ENCODE measurements at places on chromosomes 16 and 17.

- no peak for DNase-seq
Measured at GRCh38 chr17:4219241-4219640, 44.5 kb downstream of the ANKFY1 start.

- no peak for DNase-seq
Measured at GRCh38 chr17:68228817-68229570, 18.8 kb upstream of the AMZ2 start.

- DNase-seq = no peak
Measured at GRCh38 chr16:65510241-65510640, 388.4 kb upstream of the CDH11 start.

DNA sequence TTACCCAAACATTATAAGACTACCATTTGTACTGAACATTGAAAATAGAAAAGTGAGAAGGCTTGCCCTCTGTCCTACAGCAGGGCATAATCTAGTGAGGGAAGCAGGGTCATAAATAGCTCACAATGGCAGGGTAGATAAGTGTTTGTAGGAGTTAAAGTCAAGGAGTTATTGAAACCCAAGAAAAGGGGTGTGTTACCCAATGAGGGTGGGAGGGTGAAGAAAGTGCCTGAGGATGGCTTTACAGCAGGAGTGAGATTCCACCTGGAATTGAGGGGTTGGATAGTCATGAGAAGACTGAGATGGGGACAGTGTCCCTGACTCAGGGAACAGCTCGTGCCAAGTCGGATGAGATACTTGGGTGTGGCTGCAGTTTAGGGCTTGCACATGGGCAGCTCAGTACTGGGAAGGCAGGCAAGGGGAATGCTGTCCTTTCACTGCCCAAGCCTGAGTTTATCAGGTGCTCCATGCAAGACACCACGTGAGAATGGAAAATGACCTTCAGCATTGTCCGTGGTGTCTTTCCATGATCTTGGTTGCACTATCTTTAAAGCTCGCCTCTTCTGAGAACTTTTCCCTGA, 393.2 kb upstream of the MAF start:
- DNase-seq = no peak

GRCh38 chr16:88976366-88977017, 515 bp downstream of the CBFA2T3 start:
- DNase-seq = no peak

All from NCI-H187 (cell line).